CD4-positive, alpha-beta T cell treated with Interferon alpha-2 for 1 hour (primary cell): ENCODE measurements at places on chromosomes 11 and 22.

GRCh38 chr11:33211153-33211552 is 46.0 kb upstream of the HIPK3 start:
- DNase-seq, result no peak

GRCh38 chr11:133249065-133249464 is 283.2 kb downstream of the OPCML start:
- no peak for DNase-seq

- DNase-seq, result no peak
Observed at GRCh38 chr11:21480240-21480639, 712.6 kb upstream of the ANO5 start.

DNA sequence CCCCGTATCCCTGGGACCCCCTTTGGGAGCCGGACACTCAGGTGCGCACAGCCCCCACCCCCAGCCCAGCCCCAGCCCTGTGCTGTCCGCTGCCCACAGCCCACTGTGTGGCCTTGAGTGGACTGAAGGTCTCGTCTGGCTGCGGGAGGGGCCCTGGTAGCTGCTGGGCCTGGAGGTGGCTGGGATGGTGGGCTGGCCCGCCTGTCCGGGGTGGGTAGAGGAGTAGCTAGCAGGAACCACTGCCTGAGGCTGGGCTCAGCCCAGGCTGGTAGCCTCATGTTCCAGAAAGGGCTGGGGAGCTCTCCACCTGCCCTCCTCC is 4.6 kb upstream of the MUC6 start:
- DNase-seq, result no peak

DNA sequence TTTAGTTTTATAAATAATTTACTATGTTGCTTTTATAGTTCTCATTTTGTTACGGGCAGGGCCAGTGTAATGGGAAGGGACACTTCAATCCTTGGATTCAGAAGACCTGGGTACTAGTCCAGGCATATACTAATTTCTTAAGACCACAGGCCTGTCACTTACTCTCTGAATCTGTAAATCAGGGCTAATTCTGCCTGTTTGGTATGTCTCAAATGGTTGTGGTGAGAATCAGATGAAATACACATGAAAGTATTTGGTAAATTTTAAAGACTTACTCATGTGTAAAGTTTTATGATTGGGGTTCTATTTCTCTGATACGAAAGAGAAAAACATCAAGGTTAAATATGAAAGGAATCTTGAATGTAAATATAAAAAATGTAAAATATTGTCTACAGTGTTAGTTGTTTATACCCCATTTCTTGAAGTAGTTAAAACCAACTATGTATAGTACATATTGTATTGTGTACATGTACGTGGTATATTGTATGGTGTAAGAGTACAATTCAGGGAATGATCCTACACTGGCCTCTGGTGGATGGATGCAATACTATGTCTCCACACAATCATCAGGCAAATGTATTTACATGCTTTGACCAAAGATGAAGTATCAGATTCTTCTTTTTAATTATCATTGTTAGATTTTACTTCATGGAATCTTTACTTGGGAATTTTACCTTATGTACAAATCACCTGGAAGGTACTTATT is 24.5 kb upstream of the RAG2 start:
- no peak for DNase-seq

- DNase-seq, result no peak
Observed at GRCh38 chr22:19800761-19801244, 40.2 kb downstream of the TBX1 start.

DNA sequence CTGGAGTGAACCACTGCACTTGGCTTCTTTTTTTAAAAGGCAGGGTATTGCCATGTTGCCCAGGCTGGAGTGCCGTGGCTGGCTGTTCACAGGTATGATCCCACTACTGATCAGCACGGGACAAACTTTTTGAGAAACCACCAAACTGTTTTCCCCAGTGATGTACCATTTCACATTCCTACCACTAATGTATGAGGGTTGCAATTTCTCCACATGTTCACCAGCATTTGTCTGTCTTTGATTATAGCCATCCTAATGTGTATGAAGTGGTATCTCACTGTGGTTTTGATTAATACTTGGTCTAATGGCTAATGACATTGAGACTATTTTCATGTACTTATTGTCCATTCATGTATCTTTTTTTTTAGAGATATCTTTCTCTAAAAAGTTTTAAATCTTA is 41.5 kb upstream of the EP300 start:
- no peak for DNase-seq

GRCh38 chr11:15114501-15115475 is at the start of gene INSC:
Gene INSC, plus strand, starts transcription at chr11:15114923. Its CDS starts 34,252 bp downstream, at chr11:15149175.
- no peak for DNase-seq

GRCh38 chr22:33139937-33140336 is 81.8 kb upstream of the SYN3 start:
- DNase-seq, result no peak

GRCh38 chr11:123799438-123799837 is 6.7 kb downstream of the OR6M1 start:
- no peak for DNase-seq

- no peak for DNase-seq
Observed at GRCh38 chr22:20194681-20195593, 44.1 kb upstream of the CCDC188 start.

- no peak for DNase-seq
Observed at GRCh38 chr22:44179989-44180705, 578 bp upstream of the PARVG start.

GRCh38 chr11:75199412-75199955 is 41.1 kb upstream of the TPBGL start:
- no peak for DNase-seq

DNA sequence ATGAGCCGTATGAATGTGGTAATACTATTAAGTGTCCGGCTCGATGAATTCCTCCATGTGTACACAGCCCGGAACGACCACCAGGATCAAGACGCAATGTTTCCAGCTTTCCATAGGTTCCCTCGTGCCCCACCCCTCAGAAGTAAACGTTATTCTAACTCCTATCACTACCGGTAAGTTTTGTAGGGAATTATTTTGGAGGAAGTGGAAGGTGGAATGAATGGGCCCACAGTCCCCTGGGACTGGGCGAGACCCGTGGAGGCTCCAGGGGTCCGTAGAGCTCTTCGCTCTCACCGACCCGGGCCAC is 720 bp upstream of the FAR1 start:
- no peak for DNase-seq

DNA sequence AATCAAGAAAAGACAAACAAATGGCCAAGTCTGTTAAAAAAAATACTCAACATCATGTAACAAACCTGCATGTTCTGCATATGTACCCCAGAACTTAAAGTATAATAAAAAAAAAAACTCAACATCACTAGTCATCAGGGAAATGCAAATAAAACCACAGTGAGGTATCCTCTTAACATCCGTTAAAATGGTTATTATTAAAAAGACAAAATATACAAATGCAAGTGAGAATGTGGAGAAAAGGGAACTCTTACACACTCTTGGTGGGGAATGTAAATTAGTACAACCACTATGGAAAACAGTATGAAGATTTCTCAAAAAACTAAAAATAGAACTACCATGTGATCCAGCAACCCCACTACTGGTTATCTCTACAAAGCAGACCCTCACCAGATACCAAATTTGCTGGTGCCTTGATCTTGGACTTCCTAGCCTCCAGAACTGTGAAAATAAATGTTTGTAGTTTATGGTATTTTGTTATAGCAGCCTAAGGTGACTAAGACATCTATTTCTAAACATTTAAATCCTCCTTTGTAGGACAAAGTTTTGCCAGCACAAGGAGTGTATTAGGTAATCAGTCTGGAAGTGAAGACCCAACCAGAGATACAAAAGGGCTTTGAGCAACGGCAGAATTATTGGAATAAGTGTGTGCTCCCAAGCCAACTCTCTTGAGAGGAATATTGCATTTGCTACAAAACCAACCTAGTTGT is 32.4 kb upstream of the SCUBE2 start:
- no peak for DNase-seq

DNA sequence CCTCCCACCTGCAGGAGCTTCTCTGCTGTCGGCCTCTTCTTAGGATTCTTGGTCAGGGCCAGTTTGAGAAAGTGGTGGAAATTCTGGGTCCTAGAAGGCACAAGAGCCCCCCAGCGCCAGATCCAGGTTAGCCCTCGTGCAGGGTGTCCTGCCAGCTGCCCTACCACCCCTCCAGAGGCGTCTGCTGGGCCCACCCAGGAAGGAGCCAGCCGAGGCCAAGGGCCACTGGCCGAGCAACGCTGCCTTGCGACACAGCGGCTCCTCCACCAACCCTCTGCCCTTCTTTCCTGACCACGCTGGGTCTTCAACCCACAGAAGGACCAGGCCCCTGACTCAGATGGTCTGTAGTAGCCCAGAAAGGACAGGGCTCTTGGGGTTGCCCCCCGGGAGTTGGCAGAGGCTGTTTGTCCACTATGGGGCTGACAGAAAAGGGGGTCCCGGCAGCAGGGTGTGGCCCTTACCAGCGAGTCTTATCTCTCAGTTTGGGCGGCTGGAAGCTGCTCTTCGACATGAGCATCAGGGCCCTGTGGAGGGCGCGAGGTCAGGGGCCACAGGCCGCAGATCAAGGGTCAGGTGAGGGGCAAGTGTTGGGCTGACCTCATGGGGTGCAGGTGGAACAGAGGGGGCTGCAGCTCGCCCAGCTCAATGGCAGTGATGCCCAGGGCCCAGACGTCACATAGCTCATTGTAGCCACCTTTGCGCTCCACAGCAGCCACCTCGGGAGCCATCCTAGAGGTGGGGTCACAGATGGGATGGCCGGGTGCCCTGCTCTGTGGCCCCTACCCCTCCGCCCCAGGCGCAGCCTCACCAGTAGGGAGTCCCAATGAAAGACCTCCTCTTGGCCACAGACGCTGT is 2.5 kb downstream of the MAP4K2 start:
- no peak for DNase-seq

GRCh38 chr11:67392183-67392715 is 463 bp downstream of the RAD9A start:
- no peak for DNase-seq

DNA sequence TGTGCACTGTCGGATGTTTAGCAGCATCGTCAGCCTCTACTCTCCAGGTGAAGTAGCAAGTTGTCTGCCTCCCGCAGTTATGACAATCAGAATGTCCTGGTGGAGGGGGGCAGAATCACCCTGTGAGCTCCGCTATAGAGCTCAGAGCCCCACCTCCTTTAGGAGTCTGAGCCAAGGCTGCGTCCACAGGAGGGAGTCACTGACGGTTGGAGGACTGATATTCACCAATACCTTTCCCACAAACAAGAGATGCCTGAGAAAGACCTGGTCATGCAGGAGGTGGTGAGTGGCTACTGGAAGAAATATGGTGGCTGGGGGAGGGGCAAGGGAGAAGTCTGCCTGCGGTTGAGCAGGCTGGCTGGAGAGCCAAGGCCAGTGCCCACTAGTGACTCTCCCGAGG is 41.7 kb upstream of the ADA2 start:
- DNase-seq, result no peak

- DNase-seq, result peak; percentile 0
Observed at GRCh38 chr22:42799461-42800405, 57.3 kb downstream of the ARFGAP3 start.

GRCh38 chr11:61429346-61429690 is 457 bp downstream of the CPSF7 start:
- peak; percentile 68 for DNase-seq

GRCh38 chr11:85844439-85845123 is 10.6 kb upstream of the CCDC83 start:
- DNase-seq, result no peak

DNA sequence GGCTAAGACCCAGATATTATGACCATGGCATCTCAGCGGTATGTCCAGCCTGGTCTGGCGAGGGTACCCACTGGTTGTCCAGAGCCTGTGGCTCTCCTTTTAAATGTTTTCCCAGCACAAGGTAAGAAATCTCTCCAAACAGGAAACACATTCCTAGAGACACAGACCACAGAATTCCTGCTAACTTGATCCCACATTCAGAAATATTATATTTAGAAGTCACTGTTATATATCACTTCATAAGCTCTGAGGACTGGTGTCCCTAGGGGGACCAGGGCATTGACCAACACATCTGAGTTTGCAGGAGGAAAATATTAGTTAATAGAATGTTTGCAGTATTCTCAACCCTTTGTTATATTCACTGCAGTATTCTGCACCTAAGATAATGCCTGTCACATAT is 23.1 kb downstream of the TMPRSS13 start:
- no peak for DNase-seq

DNA sequence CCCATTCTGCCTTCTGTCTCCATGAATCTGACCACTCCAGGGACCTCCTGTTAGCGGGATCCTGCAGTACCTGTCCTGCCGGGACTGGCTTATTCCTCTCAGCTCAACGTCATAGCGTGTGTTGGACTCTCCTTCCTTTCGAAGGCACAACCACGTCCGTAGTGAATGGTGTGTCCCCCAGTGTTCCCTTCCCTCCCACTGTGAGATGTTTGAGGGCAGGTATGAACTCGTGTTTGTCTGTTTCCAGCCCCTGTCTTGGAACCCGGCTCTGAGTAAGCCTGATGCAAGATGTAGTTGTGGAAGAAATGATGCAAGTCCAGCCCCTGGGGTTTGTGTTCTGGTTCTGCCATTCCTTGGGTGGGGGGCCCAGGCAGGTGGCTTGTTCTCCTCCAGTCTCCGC is 10.5 kb upstream of the MYEOV start:
- no peak for DNase-seq

DNA sequence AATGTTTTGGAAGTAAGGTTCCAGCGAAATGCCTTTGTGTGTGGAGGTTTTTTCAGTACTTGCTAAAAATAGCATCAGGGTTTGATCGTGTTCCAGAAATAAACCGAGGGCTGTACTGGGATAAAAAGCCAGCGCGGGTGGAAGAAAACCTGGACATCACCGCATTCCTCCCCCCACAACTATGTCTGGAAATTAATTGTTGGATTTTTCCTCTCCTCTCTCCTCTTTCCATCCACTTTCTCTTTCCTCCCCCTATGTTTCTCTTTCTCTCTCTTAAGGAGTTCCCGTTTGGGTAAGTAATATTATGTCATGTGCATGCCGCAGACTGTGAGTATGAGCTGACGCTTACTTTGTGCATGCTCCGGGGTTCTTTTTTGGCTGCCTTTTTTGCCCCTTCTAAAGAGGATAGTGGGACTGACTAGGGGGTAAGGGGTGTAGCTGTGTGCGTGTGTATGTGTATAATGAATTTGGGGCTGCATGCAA is 104.2 kb upstream of the HSD17B12 start:
- no peak for DNase-seq

DNA sequence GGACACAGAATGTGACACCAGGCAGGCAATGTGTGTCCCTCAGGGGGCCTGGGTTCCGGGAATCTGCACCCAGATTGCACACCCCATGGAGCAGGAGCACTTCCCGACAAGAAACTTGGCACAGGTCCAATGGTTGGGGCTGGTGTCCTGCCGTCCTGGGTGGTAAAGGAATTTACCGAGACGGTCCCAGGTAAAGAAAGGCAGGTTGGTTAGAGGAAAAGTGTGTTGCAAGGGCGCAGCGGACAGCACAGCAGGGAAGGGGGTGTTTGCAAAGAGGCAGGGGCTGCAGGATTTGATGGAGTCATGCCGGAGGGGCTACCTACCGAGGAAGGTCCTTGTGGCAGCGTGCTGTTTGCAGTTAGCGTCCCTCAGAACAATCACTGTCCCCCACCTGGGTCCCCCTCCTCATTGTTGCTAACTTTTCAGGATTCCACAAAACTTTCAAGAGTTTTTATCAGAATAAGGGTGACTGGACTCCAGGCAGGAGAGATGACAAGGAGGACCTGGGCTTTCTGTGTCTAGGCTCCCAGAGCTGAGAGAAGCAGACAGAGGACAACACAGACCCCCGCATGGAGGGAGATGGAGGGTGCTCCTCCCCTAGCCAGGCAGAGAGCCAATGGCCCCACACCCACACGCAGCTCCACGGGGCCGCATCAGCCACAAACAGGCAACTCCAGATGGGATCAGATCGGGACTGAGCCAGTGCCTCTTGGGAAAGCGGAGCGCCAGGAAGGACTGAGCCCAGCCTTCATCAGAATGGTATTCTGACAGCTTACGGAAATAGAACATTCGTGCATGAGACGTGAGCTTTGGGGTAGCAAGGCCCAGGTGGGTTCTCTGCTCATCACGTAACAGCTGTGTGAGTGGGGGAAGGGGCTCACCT is 1423.9 kb downstream of the BRD1 start:
- no peak for DNase-seq
